ENCODE measurements at places on chromosomes 7 and 10.

GRCh38 chr10:3008518-3009195, 58.7 kb upstream of the PFKP start:
- DNase-seq: no peak

GRCh38 chr7:69674701-69675182, 76.5 kb downstream of the AUTS2 start:
- no peak for DNase-seq

GRCh38 chr10:62112300-62112699, 156.3 kb downstream of the RTKN2 start:
- no peak for DNase-seq

DNA sequence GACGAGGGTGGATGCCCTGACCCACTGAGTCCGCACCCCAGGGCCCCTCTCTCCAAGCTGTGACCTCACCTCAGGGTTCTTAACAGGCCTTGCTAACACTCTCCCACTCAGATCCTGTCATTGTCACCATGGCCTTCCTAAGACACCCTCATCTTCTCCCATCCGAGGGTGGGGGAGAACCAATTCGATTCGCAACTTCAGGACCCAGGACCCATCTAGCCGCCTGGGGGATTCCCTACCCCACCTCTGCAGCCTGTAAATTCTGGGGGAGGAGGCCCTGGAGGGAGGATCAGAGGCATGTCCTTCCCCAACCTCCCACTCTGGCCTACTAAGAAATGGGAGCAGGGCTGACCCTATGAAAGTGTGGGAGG, 17.4 kb downstream of the TRIM8 start:
- DNase-seq: no peak

GRCh38 chr7:2437537-2438148, 34.2 kb downstream of the CHST12 start:
- DNase-seq: no peak

DNA sequence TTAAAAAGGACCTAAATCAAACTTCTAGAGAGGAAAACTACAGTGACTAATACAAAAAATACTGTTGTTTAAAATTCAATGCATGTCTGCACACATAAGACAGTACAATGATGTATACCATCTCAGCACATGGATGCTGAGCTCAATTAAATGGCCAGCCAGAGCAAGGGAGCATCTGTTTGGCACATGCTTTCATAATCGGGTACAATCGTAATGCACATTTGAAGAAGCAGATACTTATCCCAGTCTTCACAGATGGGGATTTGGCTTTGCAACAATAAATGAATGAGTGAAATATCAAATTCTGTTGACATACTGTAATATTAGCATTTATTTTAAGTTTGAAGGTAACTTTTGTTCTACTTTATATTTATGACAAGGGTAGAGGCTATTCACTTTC, 187.8 kb downstream of the CRPPA start:
- DNase-seq: no peak

DNA sequence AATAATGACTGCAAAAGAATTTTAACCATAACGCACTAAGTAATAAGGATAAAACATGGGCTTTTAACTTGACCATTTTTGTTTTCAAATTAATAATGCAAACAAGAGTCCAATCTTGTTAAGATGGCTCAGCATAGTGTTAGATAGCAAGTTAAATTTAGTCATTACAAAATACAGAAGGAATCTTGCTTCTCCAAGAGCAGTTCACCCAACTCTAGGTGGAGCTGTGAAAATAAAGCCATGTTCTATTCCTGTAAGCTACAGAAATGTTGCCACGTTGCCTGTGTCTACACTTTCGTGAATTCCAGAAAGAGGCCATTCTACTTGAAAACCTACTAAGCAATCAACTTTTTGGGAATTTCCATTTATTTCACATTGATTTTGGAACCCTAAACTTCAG, 191.9 kb downstream of the SFMBT2 start:
- no peak for DNase-seq

DNA sequence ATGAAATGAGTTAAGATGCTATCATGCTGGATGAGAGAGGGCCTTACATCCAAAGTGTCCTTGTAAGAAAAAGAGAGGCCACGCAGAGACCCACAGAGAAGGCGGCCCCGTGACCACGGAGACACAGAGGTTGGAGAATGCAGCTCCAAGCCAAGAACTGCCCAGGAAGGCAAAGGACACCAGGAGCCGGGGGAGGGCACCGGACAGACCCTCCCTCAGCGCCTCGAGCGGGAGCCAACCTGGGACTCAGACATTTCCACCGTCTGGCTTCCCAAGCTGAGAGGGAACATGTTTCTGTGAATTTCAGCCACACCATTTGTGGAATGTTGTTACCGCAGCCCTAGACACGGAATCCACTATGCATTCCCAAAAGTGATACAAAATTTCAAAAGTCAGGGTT, 22.9 kb downstream of the TCERG1L start:
- no peak for DNase-seq

Measured in AG08395 (cell line).